ENCODE measurements at places on chromosomes 2 and 18.

DNA sequence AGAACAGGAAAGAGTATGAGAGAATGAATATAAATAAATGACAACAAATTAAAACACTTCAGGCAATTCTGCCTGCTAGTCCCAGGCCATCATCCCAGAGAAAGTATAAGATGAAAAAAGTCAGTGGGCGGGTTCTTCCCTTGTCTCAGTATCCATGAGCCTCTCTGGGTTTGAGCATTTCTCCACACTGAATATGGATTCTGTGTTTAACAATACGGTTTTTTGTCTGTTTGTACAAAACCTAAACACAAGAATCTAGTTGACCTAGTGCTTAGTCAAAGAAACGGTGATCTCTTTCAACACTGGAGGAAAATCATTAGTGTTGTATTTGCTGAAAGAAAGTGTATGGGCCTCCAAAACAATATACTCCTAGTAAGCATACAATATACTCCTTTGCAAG lies 10.0 kb downstream of the SUCLG1 start:
- DNase-seq, result no peak

- no peak for DNase-seq
Measured at GRCh38 chr2:234071664-234072063, 21.2 kb downstream of the SPP2 start.

GRCh38 chr2:64928813-64929212 lies 60.4 kb upstream of the SLC1A4 start:
- DNase-seq, result no peak

GRCh38 chr2:96521219-96521618 lies 15.3 kb upstream of the ARID5A start:
- no peak for DNase-seq

- DNase-seq, result no peak
Measured at GRCh38 chr2:241163601-241164118, 13.4 kb downstream of the PPP1R7 start.

- DNase-seq, result no peak
Measured at GRCh38 chr2:650343-651310, 26.6 kb downstream of the TMEM18 start.

GRCh38 chr2:212227755-212228154 lies 310.8 kb downstream of the ERBB4 start:
- no peak for DNase-seq
